M059J (cell line): ENCODE measurements at places on chromosomes 1 and 21.

- DNase-seq = no peak
Observed at GRCh38 chr1:3316340-3316943, 138.0 kb upstream of the ARHGEF16 start.

- DNase-seq = no peak
Observed at GRCh38 chr1:175968486-175969172, 225.2 kb upstream of the TNR start.

DNA sequence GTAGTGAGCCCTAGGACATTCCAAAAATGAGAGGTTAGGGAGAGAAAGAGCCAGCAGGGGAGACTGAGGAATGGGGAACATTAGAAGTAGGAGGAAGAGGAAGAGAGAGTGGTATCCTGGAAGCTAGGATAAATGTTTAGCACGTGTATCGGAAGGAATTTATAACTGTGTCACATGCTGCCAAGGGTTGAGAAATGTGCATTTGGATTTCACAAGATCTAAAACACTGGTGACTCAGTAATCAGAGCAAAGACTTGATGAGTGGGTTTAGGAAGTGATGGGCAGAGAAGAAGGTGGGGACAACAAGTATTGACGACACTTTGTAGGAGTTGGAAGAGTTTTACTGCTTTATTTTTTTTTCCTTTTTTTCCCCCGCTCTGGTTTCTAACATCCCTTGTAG, 193.9 kb downstream of the FMN2 start:
- DNase-seq = peak; percentile 30

DNA sequence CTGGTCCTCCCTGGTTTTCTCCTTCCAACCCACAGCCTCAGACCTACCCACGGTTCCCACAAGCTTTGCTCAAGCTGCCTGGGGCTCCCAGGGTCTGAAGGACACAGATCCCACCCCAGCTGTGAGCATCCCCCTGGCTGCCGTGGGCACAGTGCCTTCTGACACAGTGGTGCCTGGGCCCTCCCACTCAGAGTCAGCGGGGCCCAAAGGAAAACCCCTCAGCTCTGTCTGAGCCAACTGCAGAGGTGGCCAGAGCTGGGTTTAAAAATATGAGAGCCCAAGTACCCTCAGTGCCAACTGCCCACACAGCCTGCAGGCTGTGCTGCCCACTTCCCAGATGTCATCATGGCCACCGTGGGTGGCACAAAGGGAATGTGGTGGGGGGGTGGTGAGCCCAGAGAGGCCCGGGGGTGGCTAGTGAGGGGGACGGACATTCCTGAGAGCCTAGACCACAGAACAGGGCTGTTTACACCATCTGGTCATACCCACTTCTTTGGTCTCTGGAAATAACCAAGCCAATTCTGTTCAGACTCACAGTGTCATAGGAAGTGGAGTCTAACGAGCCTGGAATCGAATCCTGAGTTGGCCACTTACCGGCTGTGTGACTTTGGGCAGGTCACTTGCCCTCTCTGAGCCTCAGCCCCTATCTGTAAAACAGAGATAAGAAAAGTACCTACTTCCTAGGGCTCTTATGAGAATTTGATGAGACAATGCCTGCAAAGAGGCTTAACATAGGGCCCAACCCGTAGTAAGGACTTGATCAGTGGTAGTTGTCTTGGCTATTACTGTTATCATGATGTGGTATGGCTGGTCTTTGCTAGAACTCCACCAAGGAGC, 85.5 kb downstream of the CAMK2N1 start:
- DNase-seq = peak; percentile 34

GRCh38 chr1:41872074-41872473, 46.6 kb downstream of the HIVEP3 start:
- DNase-seq = no peak

DNA sequence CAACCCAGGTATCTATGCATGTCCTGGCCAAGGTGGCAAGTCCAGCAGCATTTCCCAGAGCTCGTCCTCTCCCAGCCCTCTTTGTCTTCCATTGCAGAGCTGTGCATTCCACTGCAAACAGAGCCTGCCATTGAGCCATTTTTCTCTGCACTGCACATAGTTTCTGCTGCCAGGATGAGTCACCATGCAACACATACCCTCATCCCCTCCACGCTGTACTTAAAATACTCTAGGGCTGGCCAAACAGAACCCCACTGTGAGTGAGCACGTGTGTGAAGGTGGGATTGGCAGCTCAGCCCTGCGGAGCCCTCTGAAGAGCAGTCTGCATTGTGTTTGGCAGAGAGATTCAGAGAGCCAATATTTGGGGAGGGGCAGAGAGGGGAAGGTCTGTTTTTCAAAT, 3.9 kb upstream of the ATP1B1 start:
- peak; percentile 78 for DNase-seq

DNA sequence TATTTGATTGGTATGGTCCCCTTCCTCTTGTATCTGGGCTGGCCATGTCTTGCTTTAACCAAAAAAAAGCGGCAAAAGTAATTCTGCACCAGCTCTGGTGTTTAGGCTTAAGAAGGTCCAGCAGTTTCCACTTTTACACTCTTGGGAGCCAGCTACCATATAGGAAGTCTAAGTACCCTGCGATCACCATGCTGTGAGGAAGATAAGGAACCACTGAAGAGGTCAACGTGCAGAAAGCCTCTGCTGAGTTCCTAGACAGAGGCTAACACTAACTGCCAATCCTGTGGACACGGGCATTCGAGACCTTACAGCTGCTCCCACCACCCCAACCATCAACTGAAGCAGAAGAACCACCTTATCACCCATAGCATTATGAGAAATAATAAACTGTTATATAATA, 331.4 kb downstream of the VAV3 start:
- no peak for DNase-seq
